GM12878 (cell line): ENCODE measurements at places on chromosomes 16 and 17. TPM values are rescaled to one million over a fixed set of nuclear protein-coding genes. Genes with fewer than 3 reads are reported as not detected.

GPR142 gene
- polyA plus RNA-seq, result not detected in 2 replicates

FBXO39 gene
- polyA plus RNA-seq, result not detected in 2 replicates

GRIN2A gene
- polyA plus RNA-seq, result 4.0 and 4.8 TPM in 2 replicates

TACO1 gene
- 33.7 and 34.9 TPM in 2 replicates for polyA plus RNA-seq

CCL5 gene
- polyA plus RNA-seq, result 45.7 and 55.3 TPM in 2 replicates

KRT39 gene
- not detected in 2 replicates for polyA plus RNA-seq

DNA sequence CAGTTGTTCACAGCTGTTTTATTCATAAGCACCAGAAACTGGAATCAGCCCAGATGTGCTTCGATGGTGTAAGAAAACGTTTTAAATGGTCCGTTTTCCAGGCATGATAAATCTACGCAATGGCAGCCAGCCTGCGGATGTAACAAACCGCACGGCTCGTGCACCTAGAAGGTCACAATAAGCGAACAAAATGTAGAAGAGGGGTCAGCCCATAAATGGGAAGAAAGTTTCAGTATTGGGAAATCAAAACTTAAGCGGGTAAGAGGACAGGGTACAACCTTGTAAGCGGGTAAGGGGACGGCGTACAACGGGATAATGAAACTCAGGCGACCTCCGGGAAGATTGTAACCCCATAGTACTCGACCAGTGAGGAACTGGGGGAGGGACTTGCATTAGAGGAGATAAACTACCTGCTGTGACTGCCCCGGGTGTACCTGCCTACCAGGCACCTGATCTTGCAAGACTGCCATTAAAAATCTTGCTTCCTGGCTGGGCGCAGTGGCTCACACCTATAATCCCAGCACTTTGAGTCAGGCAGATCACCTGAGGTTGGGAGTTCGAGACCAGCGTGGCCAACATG, 66.6 kb downstream of the ANKRD11 start:
- no peak for DNase-seq
- H3K4me3 ChIP-seq, result peak overlapping the region; percentile 55; the same call in 1 of the 2 replicates
- H3K36me3 ChIP-seq, result peaks cover 2% of the 10 kb centered on the region
- peak overlapping the region; percentile 69 for H3K27ac ChIP-seq

- H3K4me3 ChIP-seq, result no peak overlapping the region
- H3K4me1 ChIP-seq, result peaks cover 27% of the 10 kb centered on the region
- H3K36me3 ChIP-seq, result no peaks in the 10 kb centered on the region
- no peak for DNase-seq
- H3K27ac ChIP-seq, result no peak overlapping the region
These were observed 15.5 kb upstream of the CMIP start for GRCh38 chr16:81429045-81429521.

DNA sequence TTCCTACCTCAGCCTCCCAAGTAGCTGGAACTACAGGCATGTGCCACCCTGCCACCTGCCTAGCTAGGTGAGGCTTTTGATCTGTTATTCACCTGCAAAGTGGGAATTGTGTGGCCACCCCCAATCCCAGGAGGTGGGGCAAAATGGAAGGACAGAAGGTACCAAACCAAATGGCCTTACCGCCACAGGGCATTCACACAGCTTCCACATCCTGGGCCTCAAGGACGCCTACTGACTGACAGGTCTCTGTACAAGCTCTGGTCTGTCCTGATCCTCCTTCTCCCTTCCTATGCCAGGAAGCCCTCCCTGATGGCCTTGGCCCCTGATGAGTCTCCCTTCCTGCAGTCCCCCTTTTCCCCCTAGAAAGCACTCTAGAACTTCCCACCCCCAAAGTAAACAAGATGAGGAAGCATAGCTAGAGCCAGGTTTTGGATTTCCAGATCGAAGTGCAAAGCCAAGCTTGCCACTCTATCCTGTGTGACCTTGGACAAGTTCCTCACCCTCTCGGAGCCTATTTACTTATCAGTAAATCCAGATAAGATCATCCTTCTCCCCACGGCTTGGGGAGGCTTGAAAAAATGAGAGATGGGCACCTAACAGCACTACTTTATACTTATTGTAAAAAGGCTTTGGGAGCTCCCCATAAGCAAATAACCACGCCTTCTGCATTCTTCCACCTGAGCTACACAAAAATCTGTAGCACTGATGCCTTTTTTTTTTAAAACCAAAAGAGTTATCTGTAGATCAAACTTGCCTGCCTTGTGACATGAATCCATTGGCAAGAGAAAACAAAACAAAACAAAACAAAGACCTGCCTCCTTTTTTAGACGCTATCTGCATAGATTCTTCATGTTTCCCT, 4.5 kb downstream of the PLLP start:
- no peak overlapping the region for H3K27ac ChIP-seq
- peaks cover 8% of the 10 kb centered on the region; the same call in 1 of the 2 replicates for H3K27me3 ChIP-seq
- H3K4me3 ChIP-seq, result no peak overlapping the region

GRCh38 chr17:65941356-65941899, 250.5 kb downstream of the CEP112 start:
- H3K4me1 ChIP-seq, result no peaks in the 10 kb centered on the region
- H3K36me3 ChIP-seq, result no peaks in the 10 kb centered on the region
- H3K27ac ChIP-seq, result no peak overlapping the region
- no peaks in the 10 kb centered on the region for H3K27me3 ChIP-seq
- DNase-seq, result no peak

DNA sequence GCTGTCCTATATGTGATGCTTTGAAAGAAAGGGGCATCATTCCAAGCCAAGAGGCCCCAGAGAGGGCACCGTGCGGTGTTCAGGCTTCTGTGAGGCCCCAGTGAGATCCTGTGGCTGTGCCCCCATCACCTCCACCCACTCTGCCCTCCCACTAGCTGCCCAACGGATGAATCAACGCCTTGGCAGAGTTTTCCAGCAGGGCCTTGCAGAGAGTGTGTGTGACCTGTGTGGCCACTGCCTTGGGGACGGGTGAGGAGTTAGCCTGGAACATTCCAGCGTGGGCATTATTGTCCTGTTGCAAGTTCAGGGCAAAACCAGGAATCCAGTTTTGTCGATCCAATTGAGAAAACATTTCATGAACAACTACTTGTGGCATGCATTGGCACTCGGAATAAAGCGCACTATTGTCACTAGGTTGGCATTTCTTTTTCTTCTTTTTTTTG, 53.7 kb downstream of the SF3B3 start:
- peaks cover 13% of the 10 kb centered on the region for H3K4me1 ChIP-seq
- H3K36me3 ChIP-seq, result peaks cover 11% of the 10 kb centered on the region
- no peaks in the 10 kb centered on the region for H3K27me3 ChIP-seq
- no peak for DNase-seq
- H3K4me3 ChIP-seq, result no peak overlapping the region
- H3K27ac ChIP-seq, result no peak overlapping the region

GRCh38 chr17:29007456-29007855, 1.6 kb upstream of the SEZ6 start:
- H3K27me3 ChIP-seq, result peaks cover 17% of the 10 kb centered on the region
- H3K4me3 ChIP-seq, result no peak overlapping the region
- H3K4me1 ChIP-seq, result no peaks in the 10 kb centered on the region

DNA sequence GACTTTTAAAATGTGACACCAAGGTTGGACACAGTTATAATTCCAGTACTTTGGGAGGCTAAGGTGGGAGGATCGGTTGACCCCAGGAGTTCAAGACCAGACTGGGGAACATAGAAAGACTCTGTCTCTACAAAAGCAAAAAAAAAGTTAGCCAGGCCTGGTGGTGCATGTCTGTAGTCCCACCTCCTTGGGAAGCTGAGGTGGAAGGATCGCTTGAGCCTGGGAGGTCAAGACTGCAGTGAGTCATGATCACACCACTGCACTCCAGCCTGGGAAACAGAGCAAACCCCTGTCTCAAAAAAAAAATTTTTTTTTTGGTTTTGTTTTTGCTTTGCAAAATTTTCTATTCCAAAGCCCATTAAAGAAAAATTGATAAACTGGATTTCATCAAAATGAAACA, 281.4 kb downstream of the BCAS3 start:
- DNase-seq, result no peak
- H3K27ac ChIP-seq, result no peak overlapping the region
- H3K4me1 ChIP-seq, result no peaks in the 10 kb centered on the region
- H3K27me3 ChIP-seq, result no peaks in the 10 kb centered on the region
- no peaks in the 10 kb centered on the region for H3K36me3 ChIP-seq

DNA sequence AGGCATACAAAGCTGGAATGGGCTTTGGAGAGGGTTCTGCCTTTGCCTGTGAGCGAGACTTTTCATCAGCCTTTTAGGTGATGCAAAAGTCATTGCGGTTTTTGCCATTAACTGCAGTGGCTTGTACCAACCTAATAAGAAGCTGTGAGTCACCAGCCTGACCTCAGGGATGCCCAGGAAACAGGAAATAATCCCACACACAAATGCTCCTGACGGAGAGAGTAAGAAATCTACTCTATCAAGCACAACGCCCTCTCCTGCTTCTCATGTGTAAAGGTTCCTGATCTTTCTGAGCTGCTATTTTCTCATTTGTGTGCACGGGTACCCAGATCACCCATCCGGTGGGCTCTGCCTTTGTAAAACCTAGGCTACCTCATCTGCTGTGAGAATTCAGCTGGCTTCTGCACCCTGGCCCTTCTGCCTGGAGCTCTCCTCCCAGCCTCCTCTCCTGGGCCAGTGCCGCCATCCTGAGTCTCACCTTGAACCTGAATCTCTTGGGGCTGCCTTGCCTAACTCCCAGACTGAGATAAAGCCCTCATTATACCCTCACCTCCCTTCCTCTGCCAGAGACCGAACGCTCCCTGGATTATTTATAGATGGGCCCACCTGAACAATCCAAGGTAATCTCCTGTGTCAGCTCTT, 299.7 kb downstream of the C16orf95 start:
- H3K27ac ChIP-seq, result no peak overlapping the region
- no peaks in the 10 kb centered on the region for H3K36me3 ChIP-seq
- no peaks in the 10 kb centered on the region for H3K27me3 ChIP-seq
- H3K4me1 ChIP-seq, result no peaks in the 10 kb centered on the region
- H3K4me3 ChIP-seq, result no peak overlapping the region

GRCh38 chr16:7284780-7285179, 47.9 kb upstream of the RBFOX1 start:
- no peaks in the 10 kb centered on the region for H3K27me3 ChIP-seq
- H3K27ac ChIP-seq, result no peak overlapping the region
- H3K36me3 ChIP-seq, result no peaks in the 10 kb centered on the region

GRCh38 chr16:51657848-51658247, 506.8 kb upstream of the SALL1 start:
- no peaks in the 10 kb centered on the region for H3K4me1 ChIP-seq
- H3K27me3 ChIP-seq, result no peaks in the 10 kb centered on the region
- DNase-seq, result no peak
- no peaks in the 10 kb centered on the region for H3K36me3 ChIP-seq
- H3K4me3 ChIP-seq, result no peak overlapping the region
- H3K27ac ChIP-seq, result no peak overlapping the region

- no peak overlapping the region for H3K4me3 ChIP-seq
- peaks cover 18% of the 10 kb centered on the region for H3K36me3 ChIP-seq
- H3K27ac ChIP-seq, result no peak overlapping the region
- H3K4me1 ChIP-seq, result no peaks in the 10 kb centered on the region
- no peaks in the 10 kb centered on the region for H3K27me3 ChIP-seq
- DNase-seq, result no peak
These were observed 3.6 kb downstream of the MAPK7 start for GRCh38 chr17:19381741-19382444.

DNA sequence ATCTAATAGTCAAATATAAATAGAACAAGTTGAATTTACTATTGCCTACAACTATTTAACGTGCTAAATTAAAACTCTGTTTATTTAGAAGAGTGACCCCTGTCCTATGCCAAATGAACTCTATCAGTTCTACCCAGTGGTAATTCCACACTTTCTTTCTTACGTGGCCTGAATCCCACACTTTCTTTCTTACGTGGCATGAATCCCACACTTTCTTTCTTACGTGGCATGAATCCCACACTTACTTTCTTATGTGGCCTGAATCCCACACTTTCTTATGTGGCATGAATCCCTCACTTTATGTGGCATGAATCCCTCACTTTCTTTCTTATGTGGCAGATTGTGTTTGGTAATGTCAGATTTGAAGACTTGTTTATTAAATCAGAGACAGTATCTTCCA, 6.2 kb downstream of the FOXK2 start:
- no peak for DNase-seq
- H3K27ac ChIP-seq, result no peak overlapping the region
- H3K36me3 ChIP-seq, result no peaks in the 10 kb centered on the region; the same call in 1 of the 2 replicates
